ENCODE measurements at places on chromosomes 12 and 14.

GRCh38 chr12:12626471-12626870 is 14.8 kb downstream of the CREBL2 start:
- no peak for ATAC-seq

DNA sequence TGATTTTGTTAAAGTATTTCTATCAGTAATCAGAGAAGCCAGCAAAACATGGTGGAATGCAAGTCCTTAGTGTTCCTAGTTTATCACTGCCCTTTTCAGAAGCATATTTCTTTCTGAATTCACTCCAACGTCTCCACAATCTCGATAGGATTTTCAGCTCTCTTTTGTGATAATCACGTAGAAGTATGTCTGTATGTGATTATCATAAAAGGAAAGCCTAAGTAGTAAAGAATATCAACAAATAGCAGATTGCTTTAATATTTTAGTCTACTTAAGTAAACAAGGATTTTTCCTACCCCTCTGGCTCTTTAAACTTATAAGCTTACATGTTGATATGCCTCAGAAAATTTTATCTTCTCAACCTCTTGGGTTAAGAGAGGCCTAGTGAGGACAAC is 147.4 kb upstream of the NUDT4 start:
- ATAC-seq: no peak

DNA sequence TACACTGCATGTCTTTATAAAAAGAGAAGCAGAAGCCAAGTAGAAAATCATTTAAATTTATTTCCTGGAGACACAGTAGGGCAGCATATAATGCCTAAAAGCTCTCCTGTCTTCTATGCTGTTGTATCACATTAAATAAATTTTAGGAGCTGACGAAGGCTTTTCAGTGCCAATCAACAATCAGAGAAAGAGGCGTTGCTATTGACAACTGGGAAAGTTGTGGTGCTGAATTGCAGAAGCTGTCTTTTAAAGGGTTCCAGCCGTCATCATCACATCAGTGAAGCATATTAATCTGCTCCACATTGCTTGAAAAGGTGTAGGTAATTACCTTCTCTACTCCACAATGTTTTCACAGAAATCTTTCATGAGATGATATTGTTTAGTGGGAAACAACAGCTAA is 103.9 kb downstream of the FSCB start:
- ATAC-seq: no peak

DNA sequence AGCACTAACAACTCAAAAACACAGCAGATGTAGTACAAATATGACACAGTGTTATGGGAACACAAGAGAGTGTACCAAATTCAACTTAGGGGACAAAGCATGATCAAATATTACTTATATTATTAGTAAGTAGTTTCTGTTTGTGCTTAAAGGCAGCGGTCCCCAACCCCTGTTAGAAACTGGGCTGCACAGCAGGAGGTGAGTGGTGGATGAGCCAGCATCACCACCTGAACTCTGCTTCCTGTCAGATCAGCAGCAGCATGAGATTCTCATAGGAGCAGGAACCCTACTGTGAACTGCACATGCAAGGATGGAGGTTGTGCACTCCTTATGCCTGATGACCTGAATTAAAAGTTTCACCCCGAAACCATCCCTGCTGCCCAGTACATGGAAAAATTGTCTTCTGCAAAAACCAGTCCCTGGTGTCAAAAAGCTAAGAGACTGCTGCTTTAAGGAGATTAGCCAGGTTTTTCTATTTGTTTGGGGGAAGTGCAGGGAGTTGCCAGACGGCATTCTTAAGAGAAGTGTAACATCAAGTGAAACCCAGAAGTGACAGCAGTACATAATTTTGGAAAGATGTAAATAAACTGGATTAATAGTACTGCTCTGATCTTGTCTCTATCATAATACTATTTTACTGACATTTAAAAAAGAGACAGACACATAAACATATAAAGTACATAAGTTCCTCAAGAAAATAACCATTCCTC is 26.7 kb downstream of the GTF2A1 start:
- ATAC-seq: peak; percentile 87

DNA sequence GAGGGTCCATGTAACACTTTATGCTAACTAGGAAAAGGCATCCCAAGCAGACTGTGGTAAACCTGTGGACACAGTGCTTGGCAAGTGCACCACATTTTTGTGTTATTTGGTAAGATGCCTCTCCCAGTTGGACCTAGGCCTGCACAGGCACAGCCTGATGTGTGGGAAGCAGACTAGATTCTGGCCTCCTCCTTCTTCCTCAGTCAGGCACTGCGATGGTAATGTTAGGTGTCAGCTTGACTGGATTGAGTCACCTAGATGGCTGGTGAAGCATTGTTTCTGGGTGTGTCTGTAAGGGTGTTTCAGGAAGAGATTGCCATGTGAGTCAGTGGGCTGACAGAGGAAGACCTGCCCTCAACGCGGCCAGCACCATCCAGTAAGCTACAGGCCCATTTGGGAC is 25.3 kb upstream of the RHOJ start:
- no peak for ATAC-seq

DNA sequence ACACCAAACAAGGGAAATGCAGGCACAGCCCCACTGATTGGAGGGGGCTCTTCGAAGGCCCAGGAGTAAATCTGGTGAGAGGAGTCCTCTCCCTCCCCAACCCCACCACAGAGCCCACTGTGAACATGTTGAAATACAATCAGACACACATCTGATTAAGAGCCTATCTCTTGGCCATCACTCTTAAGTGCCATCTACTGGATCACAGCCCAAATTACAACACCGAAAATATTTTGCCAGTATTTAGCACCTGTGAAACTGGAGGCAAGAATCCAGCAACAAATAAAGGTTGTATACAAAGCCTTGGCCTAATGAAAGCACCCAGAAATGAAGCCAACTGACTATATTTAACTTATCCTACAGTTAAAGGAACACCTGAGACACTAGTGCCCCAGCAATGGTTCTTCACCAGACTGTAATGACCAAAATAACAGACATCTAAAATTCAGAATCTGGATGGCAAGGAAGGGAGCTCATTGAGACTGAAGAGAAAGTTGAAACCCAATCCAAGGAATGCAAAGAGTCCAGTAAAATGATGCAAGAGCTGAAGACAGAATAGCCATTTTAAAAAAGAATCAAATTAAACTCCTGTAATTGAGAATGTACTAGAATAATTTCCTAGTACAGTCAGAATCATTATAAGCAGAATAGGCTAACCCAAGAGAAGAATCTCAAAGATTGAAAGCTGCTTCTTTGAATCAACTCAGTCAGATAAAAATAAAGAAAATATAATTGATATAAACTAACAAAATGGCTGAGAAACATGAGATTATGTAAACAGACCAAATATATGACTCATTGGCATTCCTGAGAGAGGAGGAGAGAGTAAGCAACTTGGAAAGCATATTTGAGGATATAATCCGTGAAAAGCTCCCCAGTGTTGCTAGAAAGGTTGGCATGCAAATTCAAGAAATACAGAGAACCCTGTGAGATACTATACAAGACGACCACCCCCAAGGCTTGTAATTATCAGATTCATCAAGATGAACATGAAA is 1117.0 kb downstream of the FLRT2 start:
- ATAC-seq: no peak

DNA sequence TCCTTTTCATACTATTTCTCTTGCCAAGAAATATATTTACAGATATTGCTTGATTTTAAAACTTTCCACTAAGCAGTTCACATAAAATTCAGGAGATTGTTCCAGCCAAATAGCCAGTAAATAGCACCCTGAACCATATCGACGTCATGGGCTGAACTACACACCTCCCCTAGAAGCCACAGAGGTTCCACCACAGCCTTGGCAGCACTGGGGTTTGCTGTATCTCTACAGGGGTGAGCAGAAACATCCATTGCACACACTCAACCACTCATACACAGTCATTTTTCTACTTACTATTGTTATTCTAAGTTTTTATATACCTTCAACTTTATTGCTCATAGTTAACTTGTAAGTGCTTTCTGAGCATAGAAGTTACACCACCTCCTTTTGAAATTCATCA is 8.1 kb upstream of the EIF2S3B start:
- peak; percentile 89 for ATAC-seq

GRCh38 chr12:20342111-20342510 is 26.2 kb upstream of the PDE3A start:
- no peak for ATAC-seq

GRCh38 chr14:92591346-92591745 is 77.8 kb downstream of the RIN3 start:
- no peak for ATAC-seq

DNA sequence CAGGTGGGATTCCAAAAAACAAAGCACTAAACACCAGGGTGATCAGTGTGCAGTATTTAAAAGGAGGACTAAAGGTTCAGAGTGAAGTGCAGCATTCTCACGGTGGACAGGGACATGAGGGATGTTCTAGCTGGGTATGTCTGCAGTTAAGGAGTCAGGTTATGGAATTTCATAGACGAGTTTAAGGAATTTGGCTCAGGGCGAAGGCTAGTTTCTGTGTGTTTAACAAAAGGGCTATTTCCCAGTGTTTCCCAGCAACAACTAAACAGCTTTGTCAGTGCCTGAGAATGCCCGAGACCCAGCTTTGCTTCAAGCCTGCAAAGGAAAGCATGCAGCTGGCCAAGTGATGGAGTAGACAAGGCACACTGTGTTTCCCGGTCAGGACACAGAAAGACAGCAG is 7.0 kb downstream of the KRT1 start:
- no peak for ATAC-seq

GRCh38 chr12:111761099-111761498 is 5.6 kb upstream of the ALDH2 start:
- ATAC-seq: no peak

DNA sequence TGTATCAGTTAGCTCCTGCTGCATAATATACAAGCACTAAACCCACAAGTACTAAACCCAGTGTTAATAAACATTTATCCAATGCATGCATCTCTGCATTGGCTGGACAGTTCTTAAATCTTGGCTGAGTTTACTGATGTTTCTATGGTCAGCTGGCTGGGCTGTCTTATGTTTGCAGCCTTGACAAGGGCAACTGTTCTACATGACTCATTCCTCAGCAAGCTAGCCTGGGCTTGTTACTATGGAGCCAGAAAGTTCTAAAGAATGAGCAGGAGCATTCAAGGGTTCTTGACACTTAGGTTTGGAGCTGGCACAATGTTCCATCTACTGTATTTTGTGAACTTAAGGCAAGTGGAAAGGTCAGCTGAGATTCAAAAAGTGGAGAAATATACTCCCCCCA is 199.1 kb downstream of the GLT1D1 start:
- no peak for ATAC-seq

- no peak for ATAC-seq
Measured at GRCh38 chr12:108850854-108851573, 6.4 kb downstream of the SSH1 start.

GRCh38 chr12:124588751-124589267 is 21.4 kb upstream of the NCOR2 start:
- peak; percentile 94 for ATAC-seq

DNA sequence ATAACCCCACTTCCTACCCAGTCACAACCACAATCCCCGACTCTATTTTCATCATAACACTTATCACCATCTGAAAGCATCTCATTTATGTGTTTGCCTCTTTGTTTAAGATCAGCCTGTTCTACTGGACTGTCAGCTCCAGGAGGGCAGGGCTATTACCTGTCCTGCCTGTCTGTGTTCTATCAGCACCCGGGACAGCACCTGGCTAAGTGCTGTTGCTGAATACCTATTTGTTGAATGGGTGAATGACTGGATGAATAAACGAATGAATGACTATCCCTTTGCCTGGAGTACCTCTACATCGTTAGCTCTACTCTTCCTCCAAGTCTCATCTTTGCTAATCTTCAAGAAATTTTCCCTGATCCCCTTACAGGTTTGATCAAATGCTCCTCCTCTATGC is 69.0 kb downstream of the WSCD2 start:
- no peak for ATAC-seq

DNA sequence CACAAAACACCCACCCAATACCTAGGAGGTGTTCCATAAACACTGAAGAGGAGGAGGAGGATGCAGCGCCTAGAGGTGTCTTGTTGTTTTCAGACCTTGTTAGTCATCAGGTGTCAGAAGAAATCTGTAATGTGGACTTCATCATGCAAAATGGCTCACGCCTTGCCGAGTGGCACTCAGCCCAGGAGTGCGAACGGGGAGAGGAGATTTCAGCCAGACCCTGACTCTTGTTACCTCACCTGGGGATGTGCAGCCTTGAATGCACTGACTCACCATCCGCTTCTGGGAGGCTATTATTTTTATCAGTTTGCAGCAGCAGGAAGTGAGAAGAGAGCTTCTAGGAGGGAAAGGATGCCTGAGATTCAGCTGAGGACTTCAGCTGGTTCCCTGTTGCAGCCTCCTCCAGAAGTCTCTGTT is 48.2 kb upstream of the PLXNC1 start:
- ATAC-seq: peak; percentile 25

GRCh38 chr12:99087278-99087677 is 442.2 kb downstream of the APAF1 start:
- no peak for ATAC-seq

GRCh38 chr14:22781301-22781991 is 15.0 kb downstream of the OXA1L start:
- no peak for ATAC-seq

DNA sequence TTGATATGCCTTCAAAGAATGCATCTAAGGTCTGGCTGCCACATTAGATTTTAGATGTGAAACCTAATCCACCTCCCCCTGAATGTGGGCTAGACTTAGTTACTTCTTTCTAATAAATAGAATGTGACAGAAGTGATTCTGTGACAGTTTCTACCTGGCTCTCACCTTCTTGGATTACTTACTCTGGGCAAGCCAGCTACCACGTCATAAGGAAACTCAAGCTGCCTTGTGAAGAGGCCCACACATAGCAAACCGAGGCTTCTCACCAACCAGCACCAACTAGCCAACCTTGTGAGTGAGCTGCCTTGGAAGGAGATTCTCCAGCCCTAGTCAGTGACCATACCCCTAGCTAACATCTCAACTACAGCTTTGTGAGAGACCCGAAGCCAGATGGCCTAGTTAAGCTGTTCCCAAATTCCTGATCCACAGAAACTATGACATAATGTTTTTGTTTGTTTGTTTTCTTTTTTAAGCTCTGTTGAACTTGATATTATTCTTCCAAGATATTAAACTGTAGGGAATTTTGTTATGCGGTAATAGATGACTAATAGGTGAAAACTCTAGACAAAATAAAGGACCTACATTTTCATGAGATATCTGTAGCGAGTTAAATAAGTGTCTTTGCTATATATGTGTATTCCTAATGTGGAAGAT is 6.2 kb downstream of the GPR19 start:
- peak; percentile 76 for ATAC-seq

DNA sequence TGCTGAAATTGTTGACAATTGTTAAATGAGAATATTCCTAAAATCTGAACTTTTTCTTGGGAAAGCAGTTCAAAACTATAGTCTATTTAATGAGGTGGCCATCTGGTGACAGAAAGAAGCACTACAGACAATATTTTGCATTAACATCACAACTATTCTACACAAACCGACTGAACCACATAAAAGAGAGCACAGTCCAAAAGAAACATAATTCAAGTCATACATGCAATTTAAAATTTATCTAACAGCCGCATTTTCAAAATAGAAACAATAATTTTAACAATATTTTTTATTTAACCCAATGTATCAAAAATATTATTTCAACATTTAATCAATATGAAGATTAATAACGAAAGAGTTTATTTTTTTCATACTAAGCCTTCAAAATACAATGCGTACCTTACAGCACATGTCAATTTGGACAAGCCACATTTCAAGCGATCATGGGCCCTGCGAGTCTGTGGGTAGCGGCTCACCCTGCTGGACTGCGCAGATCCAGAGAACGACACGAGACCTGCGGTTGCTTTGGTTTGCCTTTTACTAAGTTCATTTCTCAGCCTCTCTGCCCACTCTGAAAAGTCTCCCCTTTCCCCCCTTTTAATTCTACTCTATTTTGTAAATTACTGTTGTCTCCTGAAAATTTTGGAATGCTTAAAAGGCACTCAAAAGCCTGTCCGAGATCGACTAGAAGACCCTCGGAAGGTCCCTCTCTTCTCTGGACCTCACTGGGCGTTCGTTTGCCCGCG is 947 bp upstream of the LRRC9 start:
- peak; percentile 49 for ATAC-seq

Measured in activated T-helper 17 cell treated with anti-CD3 and anti-CD28 coated beads, Interleukin-2, amount 50 U/mL, for 72 hours (primary cell).